ENCODE measurements at places on chromosomes 7 and 10. TPM values are rescaled to one million over a fixed set of nuclear protein-coding genes. Genes with fewer than 3 reads are reported as not detected.

The FAM25C gene
- not detected for polyA plus RNA-seq

The FFAR4 gene
- polyA plus RNA-seq, result not detected

The SLC29A4 gene
- polyA plus RNA-seq, result 0.19 TPM

The BET1 gene
- polyA plus RNA-seq, result 23.1 TPM

The APBB1IP gene
- 48.5 TPM for polyA plus RNA-seq

The UNCX gene
- not detected for polyA plus RNA-seq

The MALRD1 gene
- polyA plus RNA-seq, result not detected

The SEC31B gene
- polyA plus RNA-seq, result 1.3 TPM

The PDAP1 gene
- 24.9 TPM for polyA plus RNA-seq

The SDK1 gene
- not detected for polyA plus RNA-seq

The ADCYAP1R1 gene
- not detected for polyA plus RNA-seq

GRCh38 chr7:88202799-88203198 is 17.0 kb downstream of the SRI start:
- no peak for DNase-seq

DNA sequence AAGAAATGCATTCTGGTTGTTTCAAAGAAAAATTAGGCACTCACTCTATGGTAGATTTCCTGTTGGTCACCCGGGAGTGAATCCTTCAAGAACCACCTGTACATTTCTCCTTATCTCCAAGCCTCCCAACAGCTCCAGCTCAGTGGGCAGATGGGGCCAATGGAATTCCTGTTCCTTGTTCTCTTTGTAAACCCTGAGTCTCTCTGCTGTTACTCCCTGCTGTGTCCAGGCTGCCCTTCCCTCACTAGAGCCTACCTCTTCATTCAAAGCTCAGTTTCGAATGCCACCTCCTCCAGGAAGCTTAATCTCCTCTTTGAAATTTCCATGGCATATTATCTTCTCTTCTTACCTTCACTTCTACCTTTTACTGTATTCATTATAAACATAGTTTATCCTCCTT is 3.5 kb upstream of the BMPER start:
- no peak for DNase-seq

DNA sequence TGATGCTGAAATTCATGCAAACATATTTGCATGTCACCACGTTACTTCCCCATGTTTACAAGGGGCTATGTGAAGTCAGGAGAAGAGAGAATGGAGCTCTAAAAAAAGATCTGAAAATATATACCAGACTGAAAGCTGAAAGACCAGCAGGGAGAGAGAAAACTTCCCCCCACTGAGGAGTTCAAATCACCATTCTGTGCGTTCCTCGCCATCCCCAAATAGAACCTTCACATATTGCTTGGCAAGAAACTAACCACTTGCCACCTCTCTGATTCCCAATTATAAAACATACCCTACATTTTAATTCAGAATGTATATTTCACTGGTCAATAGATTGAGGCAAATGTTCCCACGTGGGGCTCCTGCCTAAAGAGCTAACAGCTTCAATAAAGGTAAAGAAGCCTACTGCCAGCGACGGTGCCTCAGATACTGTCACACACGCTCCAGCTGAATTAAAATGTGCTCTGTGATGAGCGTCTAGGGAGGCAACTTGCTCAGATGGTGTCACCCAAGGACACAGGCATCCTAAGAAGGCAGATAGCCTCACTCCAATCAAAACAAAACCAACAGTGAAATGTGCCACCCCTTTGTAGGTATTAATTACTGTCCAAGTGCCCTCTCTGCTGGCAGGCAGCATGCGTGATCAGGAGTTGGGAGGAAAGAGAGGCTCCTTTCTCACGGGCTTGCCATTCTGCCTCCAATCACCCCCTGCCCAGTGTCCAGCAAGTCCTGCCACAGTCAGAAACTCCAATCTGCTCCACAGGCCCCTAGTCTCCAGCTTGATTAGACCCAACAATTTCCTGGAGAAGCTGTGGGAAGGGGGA is 298.2 kb downstream of the GRID1 start:
- DNase-seq, result no peak

- no peak for DNase-seq
Observed at GRCh38 chr10:132627666-132628531, 90.3 kb downstream of the INPP5A start.

DNA sequence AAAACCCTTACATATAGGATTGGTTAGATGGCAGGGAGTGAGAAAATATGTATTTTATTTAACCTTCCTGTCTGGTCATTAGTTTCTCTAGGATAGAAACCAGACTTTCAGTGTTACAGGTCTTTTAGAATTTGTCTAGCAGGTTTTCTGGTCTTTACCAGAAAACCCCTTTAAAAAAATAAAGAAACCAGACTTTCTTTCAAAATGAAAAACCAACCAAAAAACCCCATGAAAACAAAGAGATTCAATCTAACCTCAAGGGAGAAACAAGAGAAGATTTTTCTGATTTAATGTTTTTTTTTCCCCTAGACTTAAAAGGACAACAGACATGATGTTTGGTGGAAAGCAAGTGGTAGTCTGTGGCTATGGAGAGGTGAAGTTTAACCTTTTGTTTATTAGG is 28.7 kb upstream of the STRIP2 start:
- DNase-seq, result no peak

DNA sequence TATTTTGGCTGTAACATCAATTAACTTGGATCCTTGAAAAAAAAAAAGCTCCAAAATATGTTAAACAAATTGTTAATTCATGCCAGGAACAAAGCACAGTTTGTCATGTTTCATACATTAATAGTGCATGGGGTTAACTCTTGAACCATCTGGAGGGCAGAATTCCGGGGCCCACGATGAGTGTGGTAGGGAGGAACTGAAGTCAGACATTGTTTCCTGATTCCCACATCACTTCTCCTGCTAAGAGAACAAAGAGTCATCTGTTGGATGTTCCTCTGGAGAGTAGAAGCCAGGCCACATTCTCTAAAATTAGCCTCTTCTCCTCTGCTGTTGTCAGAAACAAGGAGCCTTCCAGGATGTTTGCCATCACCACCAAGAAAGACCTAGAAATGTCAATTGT is 54.6 kb downstream of the TMEM178B start:
- DNase-seq, result no peak

- DNase-seq, result no peak
Observed at GRCh38 chr10:12390733-12391132, 41.4 kb downstream of the CAMK1D start.

GRCh38 chr10:13717936-13718772 is 131.4 kb downstream of the PRPF18 start:
- no peak for DNase-seq

DNA sequence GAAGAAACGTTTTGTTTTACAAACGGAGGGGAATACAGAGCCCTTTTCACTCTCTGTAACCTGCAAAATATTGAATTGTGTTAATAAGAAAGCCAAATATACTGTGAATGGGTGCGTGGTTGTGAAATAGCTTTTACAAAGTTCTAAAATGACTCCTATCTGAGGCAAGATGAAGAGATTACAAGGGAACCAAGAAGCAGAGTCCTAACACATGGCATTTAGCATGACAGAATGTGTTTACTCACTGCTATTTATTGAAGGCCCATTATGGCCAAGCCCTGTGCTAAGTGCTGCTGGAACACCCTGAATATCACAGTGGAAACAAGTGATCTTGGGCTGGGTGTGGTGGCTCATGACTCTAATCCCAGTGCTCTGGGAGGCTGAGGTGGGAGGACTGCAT is 12.9 kb downstream of the JCAD start:
- DNase-seq, result no peak

DNA sequence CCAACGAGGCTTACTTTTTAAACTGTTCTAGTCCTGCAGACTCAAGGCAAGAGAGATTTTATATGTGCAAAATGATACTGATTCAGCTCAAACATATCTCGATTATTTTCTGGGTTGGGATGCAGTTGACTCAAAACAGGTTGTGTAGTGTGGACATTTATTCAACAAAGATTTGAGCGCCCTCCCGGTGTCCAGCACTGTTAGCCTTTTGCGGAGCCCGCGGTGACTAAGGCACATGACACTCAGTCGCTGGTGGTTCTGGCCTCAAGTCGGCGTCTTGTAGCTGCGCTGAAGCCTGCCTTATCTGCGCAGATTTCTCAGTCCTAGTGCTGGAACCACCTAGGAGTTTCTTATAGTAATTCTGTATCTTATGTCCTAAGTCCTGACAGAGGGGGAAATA is 938 bp upstream of the CADPS2 start:
- DNase-seq, result no peak

GRCh38 chr7:100951172-100951571 is 1.8 kb downstream of the MUC3A start:
- DNase-seq, result no peak

- no peak for DNase-seq
Observed at GRCh38 chr7:54749200-54749599, 9.8 kb downstream of the SEC61G start.

GRCh38 chr10:29895456-29895855 is 163.9 kb downstream of the JCAD start:
- no peak for DNase-seq

DNA sequence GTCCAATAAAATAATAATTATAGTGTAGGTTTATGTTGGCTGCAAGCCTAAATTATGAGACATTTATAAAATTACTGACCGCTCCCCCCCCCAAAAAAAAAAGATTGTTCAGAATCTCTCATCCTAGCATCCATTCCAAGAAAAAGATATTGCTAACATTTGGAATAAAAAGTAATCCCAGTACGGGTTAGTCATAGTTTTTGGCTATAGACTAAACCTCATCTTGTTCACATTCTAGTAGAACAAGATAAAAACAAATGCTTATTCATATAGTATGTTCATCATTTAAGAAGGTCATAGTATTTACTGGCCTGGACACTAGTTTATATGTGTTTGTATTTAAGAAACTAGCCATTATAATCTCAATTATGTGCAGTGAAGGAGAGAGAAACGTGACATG is 44.0 kb downstream of the ADK start:
- DNase-seq, result no peak

DNA sequence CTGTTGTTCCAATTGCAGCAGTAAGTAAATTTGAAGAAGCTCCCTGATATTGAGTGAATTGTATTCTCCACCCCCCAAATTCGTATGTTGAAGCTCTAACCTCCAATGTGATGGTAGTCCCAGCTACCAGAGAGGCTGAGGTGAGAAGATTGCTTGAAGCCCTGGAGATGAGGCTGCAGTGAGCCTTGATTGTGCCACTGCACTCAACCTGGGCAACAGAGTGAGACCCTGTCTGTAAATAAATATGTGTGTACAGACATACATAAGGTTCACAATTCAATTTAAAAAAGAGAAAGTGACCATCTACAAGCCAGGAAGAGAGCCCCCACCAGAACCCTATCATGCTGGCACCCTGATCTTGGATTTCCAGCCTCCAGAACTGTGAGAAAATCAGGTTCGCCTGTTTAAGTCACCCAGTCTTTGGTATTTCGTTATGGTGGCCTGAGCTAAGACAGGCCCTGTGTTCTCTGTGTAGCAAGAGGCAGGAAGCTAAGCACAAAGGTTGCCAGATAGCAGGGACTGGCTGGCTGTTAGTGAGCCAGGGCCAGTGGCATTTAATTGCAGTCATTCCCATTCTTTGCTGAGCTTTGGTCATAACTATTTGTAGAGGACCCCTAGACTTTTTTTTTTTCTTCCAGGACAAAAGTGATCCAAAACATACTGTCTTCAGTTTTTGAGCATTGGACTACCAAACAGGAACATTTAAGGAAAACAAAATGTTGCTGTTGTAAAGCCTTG is 45.6 kb downstream of the AUTS2 start:
- DNase-seq, result no peak

DNA sequence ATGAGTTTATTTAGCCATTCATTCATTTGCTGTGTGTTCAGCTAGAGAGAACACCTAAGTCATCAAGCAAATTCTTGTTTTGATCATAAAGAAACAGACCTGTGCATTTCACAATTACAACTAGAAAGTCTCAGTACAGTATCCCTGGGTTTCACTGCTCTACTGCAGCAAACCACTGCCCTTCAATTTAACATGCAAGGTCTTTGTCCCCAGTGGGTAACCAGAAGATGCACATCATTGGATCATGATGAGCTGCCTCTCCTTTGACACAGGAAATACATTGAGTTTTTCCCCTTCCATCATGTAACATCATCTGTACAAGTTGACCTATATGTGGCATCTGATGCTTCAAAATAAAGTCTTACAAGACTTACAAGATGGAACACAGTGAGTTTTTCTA is 70.5 kb upstream of the MRLN start:
- DNase-seq, result no peak

- DNase-seq, result no peak
Observed at GRCh38 chr7:151187409-151188251, 580 bp upstream of the ASB10 start.

DNA sequence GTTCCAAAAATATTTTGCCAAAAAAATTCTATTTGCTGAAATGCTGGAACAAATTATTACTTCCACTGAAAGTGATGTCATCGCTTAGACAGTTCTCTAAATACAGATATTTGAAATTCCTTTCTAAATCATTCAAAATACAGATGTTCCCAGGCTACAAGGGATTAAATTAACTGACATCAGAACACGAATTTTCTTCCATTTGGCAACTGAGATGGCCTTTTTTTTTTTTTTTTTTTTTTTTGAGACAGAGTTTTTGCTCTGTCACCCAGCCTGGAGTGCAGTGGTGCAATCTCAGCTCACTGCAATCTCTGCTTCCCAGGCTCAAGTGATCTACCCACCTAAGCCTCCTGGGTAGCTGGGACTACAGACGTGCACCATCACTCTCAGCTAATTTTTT is 57.0 kb downstream of the P4HA1 start:
- no peak for DNase-seq

DNA sequence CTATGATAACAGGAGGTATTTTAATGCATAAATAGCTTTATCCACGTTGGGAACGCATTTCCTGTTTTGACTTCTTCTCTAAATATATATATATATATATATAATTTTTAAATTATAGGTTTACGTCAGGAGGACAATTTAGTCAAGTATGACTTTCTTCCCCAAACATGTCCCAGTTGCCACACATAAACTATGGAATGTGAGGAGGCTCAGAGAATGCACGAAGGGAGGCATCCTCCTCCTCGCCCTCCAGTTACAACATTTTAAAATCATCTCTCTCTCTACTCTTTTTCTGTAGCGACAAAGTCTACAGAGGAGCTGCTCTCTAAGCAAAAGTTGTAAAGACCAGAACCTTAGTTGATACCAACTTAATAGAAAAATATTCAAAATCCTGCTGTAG is 106.9 kb upstream of the LYZL1 start:
- DNase-seq, result no peak

- DNase-seq, result no peak
Observed at GRCh38 chr10:130882906-130883305, 428.6 kb downstream of the TCERG1L start.

- no peak for DNase-seq
Observed at GRCh38 chr10:104307576-104308438, 30.5 kb downstream of the ITPRIP start.

DNA sequence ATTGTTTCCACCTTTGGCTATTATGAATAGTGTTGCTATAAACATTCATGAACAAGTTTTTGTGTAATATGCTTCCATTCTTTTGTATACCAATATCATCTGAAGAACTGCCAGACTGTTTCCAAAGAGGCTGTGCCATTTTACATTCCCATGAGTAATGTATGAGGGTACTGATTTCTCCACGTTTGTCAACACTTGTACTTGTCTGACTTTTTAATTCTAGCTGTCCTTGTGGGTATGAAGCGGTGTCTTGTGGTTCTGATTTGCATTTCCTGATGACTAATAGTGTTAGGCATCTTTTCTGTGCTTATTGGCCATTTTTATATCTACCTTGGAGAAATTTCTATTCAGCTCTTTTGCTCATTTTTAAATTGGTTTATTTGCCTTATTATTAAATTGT is 52.8 kb downstream of the LSMEM1 start:
- DNase-seq, result no peak
